CD4-positive, alpha-beta memory T cell (primary cell): ENCODE measurements at places on chromosomes 4 and X.

- no peak for DNase-seq
Observed at GRCh38 chr4:98358630-98359248, 97.6 kb downstream of the RAP1GDS1 start.

GRCh38 chrX:22424122-22424915 lies 151.6 kb downstream of the CBLL2 start:
- no peak for DNase-seq

DNA sequence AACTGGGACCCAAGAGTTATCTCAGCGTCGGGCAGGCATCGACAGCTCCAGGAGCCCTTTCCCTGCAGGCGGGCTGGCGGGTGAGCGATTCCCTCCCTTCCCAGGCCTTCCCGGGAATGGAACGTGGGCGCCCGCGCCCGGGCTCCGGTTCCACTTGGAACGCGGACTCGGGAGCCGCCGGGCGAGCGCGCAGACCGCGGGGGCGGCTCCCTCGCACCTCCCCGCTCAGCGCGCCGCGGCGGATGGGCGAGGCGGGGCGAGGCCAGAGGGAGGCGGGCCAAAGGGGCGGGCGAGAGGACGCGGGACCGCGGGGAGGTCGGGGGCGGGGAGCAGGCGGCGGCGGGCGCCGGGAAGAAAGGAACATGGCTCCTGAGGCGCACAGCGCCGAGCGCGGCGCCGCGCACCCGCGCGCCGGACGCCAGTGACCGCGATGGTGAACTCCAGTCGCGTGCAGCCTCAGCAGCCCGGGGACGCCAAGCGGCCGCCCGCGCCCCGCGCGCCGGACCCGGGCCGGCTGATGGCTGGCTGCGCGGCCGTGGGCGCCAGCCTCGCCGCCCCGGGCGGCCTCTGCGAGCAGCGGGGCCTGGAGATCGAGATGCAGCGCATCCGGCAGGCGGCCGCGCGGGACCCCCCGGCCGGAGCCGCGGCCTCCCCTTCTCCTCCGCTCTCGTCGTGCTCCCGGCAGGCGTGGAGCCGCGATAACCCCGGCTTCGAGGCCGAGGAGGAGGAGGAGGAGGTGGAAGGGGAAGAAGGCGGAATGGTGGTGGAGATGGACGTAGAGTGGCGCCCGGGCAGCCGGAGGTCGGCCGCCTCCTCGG lies at the start of gene PKD2:
Gene PKD2, plus strand, starts transcription at position 332 of the 818 bp plus-strand sequence. Its CDS starts 99 bp downstream, at position 431.
- DNase-seq: peak; percentile 55

GRCh38 chrX:31656013-31656412 lies 584.2 kb upstream of the FTHL17 start:
- DNase-seq: no peak

DNA sequence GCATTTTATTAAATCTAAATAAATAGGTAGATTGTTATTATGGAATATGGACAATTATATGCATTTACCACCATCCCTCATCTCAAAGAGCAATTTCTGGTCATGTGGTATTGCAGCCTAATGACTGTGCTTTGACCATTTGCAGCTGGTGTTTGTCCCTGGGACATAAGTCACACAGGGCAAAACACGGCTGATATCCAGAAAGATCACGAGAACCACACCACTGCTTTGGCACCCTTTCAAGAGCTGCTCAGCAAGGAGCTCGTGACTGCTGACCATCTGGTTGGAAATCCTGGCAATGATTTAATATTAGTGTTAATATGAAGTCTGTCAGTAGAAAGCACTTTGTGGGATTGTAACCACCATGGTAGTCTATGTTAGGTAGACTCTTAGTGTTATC lies 545.0 kb downstream of the GBA3 start:
- no peak for DNase-seq

- no peak for DNase-seq
Observed at GRCh38 chrX:153387345-153387744, 13.8 kb downstream of the PNMA6E start.

- no peak for DNase-seq
Observed at GRCh38 chr4:100631281-100631968, 113.6 kb upstream of the EMCN start.

- peak; percentile 83 for DNase-seq
Observed at GRCh38 chr4:1579001-1579900, 104.9 kb downstream of the FAM53A start.

- DNase-seq: no peak
Observed at GRCh38 chrX:110037178-110037577, 34.3 kb downstream of the TMEM164 start.

GRCh38 chr4:168177546-168178149 lies 85.3 kb downstream of the ANXA10 start:
- DNase-seq: no peak
